ENCODE measurements at places on chromosomes 7 and 10.

- DNase-seq = peak; percentile 83
Observed at GRCh38 chr7:148698397-148699023, at the start of gene CUL1. TSS of gene CUL1 (plus strand) at chr7:148698903. CDS start at chr7:148730123, 31,220 bp downstream.

DNA sequence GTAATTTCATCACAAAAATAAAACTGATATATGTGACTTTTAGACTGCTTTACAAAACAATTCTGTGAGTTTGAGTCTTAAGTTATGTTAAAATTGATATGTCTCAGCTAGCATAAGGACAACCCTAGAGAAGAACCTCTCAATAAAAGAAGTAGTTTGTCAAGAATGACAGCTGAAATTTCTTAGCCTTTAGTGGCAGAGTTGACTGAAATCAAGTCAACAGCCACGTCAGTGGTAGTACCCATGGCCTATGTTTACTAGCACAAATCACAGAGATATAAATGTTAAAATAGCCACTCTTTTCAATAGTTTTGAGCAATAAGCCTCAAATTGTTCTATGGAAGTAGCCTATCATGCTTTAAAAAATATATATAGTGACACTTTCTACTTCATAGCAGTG lies 138.9 kb upstream of the FERD3L start:
- no peak for DNase-seq

GRCh38 chr7:96089511-96089910 lies 232.4 kb downstream of the SLC25A13 start:
- DNase-seq = no peak

DNA sequence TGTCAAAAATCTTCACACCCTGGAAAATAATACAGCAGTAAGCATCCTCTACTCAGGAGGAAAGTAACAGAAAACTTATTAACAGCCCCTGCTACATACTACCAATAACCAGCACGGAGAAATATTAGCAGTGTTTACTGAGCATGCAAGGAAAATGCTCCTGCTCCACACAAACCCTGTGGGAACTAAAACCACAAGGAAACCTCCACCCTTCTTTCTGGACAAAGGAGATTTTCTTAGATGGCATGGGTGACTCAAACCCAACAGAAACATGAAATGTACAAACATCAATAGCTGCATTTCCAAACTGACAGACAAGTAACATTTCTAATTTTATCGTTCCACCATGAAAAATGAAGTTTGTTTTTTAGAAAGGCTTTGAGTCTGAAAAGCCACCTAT lies 113.4 kb downstream of the VPS41 start:
- no peak for DNase-seq

DNA sequence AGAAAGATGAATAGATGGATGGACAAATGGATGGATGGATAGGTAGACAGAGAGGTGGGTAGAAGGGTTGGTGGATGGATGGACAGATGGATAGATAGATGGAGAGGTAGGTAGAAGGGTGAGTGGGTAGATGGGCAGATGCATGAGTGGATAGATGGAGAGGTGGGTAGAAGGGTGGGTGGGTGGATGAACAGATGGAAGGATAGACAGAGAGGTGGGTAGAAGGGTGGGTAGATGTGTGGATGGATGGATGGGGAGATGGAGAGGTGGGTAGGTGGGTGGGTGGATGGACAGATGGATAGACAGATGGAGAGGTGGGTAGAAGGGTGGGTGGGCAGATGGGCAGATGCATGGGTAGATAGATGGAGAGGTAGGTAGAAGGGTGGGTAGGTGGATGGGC lies 10.9 kb upstream of the ASB10 start:
- no peak for DNase-seq

DNA sequence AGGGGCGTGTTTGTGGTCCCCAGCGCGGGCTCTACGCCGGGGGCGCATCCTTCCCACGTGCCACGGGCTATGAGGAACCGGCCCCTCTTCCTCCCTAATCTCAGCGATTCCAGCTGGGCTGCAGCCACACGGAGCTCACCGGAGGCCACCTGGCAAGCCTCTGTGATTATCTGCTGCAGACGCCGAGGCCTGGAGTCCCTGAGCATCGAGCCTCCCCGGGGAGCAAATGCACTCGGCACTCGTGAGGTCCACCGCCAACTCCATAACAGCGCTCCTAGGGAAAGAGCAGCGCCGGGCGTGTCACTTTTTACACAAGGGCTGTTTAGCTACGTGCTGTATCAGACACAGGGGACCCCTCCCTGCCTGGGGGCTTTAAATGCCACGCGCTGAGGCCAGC lies 101.2 kb downstream of the DYNC2I1 start:
- DNase-seq = no peak

DNA sequence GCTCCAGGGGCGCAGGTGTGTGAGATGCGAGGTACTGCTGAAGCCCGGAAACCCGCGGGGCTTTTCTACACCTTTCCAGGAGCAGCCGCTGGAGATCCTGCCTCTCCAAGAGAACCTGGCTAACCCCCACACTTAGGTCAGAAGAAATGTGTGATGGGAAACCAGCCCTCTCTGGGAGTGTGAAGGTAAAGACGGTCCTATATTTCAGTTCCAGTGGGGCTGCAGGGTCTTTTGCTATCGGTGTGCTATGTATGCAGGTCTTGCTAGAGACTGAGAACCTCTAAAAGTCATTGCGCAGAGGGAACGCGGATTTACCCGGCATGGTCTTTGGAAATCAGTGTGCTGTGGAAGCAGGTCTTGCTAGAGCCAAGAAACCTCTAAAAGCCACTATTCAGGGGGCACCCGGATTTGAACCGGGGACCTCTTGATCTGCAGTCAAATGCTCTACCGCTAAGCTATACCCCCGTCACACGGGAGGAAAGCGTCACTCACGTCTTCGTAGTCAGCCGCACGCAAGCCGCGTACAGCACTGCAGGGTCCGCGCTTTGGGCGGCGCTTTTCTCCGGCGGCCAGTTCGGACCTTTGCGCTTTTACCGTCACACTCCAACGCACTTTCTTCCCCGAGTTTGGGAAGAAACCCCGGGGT lies 46.0 kb downstream of the ZNF777 start:
- peak; percentile 74 for DNase-seq

DNA sequence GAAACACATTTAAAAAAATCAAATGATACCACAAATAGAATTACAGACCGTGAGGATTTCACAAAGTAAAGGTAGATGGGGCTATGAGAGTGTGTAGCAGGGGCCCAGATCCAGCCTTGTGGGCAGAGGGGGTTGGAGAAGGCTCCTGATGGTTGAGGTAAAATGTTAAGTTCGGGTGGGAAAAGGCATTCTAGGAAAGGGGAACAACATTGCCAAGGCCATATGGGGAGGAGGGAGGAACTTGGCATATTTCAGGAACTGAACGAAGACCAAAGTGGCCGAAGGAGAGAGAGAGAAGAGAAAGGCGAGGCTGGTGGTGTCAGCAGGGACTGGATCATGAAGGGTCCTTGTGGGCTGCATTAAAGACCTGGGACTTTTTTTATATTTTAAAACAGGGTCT lies 98.9 kb downstream of the CARD11 start:
- no peak for DNase-seq

DNA sequence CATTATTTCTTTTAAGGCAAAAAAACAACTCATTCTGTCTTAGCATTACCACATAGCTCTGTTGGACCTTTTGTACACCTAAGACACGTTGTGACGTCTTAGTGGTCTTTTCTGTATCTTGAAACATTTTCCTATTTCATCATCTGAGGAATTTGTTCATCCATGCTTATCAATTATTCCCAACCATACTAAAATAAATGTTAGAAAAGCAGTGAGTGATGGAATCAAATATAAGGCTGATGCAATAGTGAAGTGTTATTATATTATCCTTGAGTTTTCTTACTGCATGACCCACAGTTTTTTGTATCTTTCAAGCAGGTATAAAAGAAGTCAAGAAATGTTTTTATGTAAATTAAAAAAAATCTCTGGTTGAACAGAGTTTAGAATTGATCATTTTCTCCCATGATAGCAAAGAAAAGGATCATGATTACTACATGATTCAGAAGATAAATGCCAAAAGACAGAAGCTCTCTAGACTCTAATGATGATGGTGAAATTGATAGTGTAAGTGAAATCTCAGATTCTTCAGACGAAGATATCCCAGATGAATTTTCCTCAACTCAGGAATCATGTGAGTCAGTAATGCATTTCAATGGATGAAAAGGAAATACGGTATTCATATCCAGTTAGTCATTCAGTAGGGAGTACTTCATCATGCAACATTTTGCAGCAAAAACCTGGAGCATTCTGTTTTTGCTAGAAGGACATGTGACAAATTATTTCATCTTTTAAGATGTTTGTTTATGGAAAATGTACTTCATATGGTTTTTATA lies 51.4 kb downstream of the CELF2 start:
- DNase-seq = no peak

DNA sequence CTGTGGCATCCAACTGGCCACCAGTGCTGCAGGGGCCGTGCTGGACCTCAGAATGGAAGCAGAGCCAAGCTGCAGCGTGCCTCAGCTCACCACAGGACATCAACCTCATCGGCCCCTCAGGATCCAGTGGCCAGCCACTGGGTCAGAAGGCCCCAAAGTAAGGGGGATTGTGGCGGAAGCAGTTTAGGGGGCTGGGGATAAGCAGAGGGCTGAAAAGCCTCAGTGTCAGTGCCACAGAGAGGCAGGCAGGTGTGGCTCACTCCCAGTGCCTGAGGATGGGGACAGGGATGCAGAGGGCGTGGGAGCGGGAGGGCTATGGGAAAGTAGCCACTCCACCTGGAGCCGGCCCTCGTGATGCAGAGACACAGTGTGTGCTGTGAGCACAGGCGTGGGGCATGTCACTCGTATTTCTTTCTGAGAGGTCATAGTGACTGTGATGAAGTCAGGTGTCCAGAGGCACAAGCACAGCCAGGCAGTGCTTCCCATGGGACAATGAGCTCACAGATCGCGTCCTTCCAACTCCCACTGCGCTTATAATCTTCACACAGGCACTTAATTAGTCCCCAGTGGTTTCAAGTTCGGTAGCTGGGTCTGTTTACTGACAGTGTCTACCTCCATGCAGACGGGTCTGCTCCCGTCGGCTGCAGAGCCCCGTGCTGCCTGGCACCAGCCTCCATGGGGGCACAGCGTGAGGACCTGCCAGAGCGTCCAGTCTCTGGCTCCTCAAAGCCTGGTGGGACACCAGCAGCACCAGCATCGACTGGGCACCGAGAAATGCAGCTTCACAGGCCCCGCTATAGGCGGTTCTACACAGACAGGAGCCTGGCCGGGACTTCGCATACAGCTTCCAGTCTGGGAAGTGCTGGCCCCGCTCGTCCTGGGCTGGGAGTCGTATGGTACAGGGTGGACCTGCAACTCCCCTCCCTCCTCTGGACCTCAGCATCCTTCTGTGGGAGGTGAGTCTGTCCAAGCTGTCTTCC lies 42.9 kb upstream of the CNPY1 start:
- DNase-seq = no peak

DNA sequence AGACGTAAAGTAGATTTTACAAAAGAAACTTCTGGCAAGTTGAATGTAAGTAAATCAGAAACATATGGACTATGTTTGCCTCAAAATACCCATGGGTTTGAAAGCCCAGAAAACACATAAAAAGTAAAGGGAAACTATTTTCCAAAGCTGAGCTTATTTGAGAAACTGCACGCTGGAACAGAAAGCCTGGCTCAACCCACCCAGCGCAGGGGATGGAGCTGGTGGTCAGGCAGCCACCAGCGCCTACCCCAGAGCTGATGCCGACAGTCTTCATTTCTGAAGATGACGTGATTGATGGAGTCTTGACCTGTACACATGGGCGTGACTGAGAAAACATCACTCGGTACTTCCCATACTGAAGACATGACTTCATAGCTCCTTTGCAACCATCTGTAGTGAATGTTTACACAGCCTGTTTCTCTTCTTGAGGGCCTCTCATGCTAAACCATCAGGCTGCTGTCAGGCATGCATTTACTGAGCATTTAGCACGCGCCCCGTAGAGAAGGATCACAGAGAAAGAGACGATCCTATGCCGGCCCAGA lies 232.6 kb upstream of the AUTS2 start:
- no peak for DNase-seq

DNA sequence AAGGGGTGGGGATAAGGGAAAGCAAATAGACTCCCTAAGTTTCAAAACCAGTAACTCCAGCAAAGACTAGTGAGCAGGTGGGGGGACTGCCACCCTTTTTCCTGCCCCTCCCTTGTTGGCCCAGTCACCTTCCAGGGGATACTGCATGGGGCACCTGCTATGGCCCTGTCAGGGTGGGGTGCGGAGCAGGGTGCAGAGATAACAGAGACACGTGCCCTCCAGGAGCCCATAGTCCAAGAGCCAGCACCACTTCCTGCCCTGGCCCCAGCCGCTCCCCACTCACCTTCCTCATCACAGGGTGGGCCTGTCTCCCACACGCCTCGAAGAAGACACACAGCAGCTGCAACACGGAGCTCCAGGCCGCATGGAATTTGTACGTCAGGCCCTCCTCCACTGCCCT lies 20.6 kb downstream of the RRP12 start:
- DNase-seq = no peak

DNA sequence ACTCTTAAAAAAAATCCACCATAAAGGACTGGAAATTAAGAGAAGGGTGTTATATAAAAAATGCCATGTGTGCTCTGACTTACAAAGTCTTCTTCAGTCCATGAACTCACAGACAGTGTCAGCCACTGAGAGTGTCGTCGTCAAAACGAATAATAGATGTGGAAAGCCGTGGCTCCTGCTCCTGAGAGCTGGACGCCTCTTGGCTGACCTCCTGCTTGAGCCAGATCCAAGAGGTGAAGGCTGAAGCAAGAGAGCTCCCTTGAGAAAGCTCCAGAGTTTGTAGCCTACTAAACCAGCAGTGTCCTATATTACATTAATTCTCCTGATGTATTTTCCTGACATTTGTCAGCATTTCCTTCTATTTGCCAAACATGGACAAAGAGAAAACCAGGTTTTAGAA lies 234.3 kb upstream of the C7orf33 start:
- peak; percentile 19 for DNase-seq

- DNase-seq = no peak
Observed at GRCh38 chr7:47145186-47145725, 436.7 kb downstream of the TNS3 start.

DNA sequence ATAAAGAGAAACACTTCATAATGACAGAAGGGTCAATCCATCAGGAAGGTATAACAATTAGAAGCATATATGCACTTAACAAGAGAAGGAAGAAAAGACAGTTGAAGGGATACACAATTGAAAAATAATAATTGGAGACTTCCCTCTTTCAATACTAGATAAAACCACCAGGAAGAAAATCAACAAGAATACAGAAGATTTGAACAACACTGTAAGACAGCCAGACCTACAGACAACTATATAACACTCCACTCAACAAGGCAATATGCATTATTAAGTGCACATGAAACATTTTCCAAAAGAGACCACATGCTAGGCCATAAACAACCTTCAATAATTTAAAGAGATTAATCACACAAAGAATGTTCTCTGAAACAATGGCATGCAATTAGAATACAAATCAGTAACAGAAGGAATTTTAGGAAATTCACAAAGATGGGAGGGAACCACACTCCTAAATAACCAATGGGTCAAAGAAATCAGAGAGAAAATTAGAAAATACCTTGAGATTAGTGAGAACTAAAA lies 35.1 kb downstream of the ZNF438 start:
- DNase-seq = no peak

DNA sequence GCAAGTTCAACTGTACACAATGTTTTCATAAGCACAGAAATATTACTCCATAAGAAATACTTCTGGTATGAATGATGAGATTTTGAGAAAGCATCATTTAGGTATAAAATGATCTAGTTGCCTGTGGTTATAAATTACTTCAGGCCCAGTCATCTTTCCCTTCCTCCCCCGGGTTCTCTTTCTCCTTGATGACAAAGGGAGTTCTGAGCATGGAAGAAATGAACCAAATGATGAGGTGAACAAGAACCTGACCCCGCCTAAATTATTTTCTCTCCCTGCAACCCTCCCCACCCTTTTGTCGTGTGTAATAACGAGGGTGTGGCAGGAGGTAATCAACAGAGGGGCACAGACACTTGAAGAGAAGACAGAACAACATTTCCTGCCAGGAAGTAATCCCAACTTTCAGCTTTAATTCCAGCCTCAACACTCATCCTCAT lies 319.6 kb upstream of the SP8 start:
- DNase-seq = no peak

Measured in cardiac fibroblast (primary cell).